ENCODE measurements at places on chromosomes 2 and 18. TPM values are rescaled to one million over a fixed set of nuclear protein-coding genes. Genes with fewer than 3 reads are reported as not detected.

- no peak overlapping the region for H3K27ac ChIP-seq
- no peak overlapping the region for H3K4me3 ChIP-seq
- peaks cover 56% of the 10 kb centered on the region for H3K4me1 ChIP-seq
Measured at GRCh38 chr2:111704246-111704645, 179.7 kb downstream of the ANAPC1 start.

DNA sequence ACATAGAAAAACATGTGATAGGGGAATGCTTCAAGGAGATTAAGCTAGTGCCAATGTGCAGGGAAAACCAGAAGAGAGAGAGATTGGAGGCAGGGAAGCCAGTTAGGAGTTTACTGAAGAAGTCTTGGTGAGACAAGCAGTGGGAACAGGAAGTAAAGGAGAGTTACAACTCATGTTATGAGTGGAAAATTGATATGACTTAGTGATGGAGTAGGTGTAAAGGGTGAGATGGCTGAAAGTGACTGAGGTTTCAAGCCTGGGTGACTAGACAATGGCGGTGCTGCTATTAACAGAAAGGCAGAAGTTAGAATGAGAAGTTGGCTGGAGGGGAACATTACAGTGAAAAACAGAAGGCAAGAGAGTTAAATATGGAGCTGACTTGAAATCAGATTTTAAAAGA, 16.5 kb downstream of the DOK1 start:
- peaks cover 37% of the 10 kb centered on the region for H3K4me1 ChIP-seq
- H3K36me3 ChIP-seq, result peaks cover 12% of the 10 kb centered on the region
- no peaks in the 10 kb centered on the region for H3K27me3 ChIP-seq
- no peak overlapping the region for H3K4me3 ChIP-seq
- H3K27ac ChIP-seq, result no peak overlapping the region

DNA sequence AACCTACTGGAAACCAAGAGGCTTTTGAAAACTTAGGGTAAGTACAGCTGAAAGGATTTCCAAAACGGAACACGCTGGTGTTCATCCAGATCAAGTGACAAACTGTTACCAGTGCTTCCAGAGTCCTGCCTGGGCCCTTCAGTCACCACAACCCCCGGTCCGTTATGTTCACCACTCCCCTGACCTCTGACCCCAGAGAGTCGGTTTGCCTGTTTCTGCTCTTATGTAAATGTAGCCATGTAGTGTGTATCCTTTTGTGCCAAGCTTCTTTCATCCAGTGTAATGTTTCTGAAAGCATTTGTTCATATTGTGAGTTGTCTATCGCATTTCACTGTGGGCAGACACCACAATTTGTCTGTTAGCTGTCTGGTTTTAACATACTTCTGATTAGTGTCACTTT, 217.5 kb downstream of the NCK2 start:
- no peaks in the 10 kb centered on the region for H3K36me3 ChIP-seq
- H3K4me1 ChIP-seq, result no peaks in the 10 kb centered on the region
- H3K27me3 ChIP-seq, result no peaks in the 10 kb centered on the region
- DNase-seq, result no peak

- no peak overlapping the region for H3K4me3 ChIP-seq
- no peaks in the 10 kb centered on the region for H3K4me1 ChIP-seq
- DNase-seq, result no peak
Measured at GRCh38 chr2:58798676-58799208, 557.6 kb upstream of the FANCL start.

DNA sequence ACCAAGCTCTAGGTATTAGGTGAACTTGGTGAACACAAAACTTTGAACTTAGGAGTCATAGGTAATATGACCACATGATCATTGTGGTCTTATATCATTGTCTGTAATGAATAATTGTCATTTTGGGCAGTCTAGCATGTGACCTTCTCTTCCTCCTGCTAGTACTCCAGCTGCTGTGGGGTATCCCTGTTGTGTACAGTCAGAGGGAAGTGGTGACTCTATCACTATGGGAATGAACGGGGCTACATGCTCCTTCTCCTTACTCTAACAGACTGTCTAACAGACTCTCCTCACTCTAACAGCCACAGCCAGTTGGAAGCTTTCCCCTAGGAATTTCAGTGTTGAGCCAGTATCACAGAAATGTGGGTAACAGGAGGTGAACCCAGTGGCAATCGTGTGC, 68.2 kb upstream of the NEDD4L start:
- no peak for DNase-seq
- H3K4me1 ChIP-seq, result peaks cover 5% of the 10 kb centered on the region
- H3K27me3 ChIP-seq, result peaks cover 14% of the 10 kb centered on the region
- H3K36me3 ChIP-seq, result no peaks in the 10 kb centered on the region

- H3K4me1 ChIP-seq, result peaks cover 3% of the 10 kb centered on the region
- no peak for DNase-seq
- no peak overlapping the region for H3K27ac ChIP-seq
Measured at GRCh38 chr2:38734299-38735058, 16.7 kb downstream of the SRSF7 start.

MGAT4A gene
- total RNA-seq, result 93.9 TPM

ABHD1 gene
- total RNA-seq, result 0.25 TPM

IL36RN gene
- not detected for total RNA-seq

SMCHD1 gene
- 215 TPM for total RNA-seq

BCL2 gene
- 119 TPM for total RNA-seq

MBD2 gene
- total RNA-seq, result 103 TPM

MC2R gene
- not detected for total RNA-seq
